8988T (cell line): ENCODE measurements at places on chromosomes 3 and 15.

GRCh38 chr3:159947220-159947619 is 41.4 kb upstream of the IL12A start:
- DNase-seq, result no peak

GRCh38 chr15:99502661-99503060 is 63.1 kb upstream of the MEF2A start:
- DNase-seq, result no peak

- DNase-seq, result no peak
These were observed 29.1 kb downstream of the SEMA3G start for GRCh38 chr3:52415800-52416199.

DNA sequence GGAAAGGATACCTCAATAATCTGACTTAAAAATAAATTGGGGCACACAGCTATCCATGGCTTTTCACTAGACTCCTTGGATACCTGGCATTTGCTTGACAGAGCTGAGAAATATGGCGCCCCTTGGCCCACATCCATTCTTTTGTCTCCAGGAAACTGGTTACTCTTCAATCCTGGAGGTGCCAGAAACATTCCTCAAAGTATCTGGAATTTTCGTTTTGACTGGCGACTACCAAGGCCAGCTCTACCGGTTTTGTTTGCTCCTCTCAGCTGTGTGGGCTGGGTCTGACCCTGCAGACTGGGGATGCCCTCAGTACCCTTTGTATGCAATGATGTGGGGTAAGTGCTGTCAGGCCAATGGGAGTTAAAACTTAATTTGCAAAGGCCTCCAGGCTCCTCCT is 27.0 kb downstream of the KATNBL1 start:
- DNase-seq, result no peak

DNA sequence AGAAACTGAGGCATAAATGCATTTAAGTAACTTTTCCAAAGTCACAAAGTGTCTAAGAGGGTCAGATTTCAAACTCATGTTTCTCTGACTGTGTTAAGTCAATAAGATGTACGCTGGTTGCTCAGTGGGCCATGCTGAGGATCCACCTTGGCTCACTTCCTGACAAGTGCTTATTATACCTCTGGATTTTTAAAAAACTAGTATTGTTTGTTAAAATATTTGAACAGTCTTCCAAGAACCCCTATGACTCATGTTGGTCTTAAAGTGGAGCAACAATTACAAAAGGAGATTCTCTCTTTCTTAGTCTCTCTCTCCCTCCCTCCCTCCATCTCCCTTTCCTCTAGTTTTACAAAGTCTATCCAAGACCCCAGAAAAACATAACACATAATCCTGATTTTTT is 1050.2 kb downstream of the AGBL1 start:
- DNase-seq, result no peak

DNA sequence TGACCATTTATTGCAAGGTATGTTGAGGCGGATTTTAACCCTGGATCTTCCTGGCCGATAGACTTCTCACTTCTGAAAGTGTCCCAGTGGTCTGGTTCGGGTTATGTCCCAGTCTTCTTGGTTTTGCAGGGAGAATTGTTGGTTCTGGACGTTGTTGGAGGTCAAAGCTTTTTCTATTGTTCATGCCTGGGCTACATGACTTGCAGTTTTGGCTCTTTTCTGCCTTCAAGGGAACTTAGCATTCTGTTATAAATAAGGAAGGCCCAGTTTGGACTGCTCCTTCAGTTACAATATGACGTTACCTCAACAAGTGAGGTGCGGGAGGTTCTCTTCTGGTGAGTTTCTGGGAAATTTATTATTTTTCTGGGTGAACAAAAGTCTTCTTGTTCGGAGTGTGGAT is 614.3 kb downstream of the DIPK2A start:
- no peak for DNase-seq

- DNase-seq, result no peak
These were observed 72.0 kb downstream of the RAD18 start for GRCh38 chr3:8891303-8891702.

- no peak for DNase-seq
These were observed 112.4 kb upstream of the PFN2 start for GRCh38 chr3:150082898-150083654.

DNA sequence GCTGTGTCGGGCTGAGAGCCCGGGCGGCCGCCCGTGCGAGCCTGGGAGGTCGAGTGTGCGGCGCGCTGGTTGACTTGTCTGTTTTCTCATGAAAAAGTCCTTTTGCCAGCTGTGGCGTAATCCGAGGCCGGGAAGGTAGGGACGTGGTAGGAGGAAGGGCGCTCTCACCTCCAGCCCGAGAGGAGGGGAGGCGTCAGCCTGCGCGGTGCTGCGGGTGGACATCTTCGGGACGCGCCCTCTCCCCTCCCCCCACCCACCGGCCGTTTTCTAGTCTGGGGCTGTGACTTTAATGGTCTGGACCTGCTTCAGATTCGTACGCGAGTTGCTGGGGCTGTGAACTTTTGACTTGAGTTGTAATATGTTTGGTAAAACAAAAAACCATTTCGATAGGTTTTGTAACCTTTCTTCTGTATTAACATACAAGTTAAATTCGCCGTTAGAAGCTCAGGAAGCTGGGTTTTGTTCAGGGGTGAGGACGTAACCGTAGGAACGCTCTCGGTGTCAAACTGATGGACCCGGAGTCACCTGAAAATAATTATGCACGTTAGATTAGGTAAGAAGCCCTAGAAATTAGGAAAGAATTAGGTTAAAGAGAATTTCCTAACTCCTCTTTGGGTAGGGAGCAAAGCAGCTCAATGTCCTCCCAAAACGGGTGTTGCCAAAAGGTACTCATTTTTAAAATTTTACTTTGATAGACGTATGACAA is 762 bp downstream of the NCK1 start:
- DNase-seq, result no peak

DNA sequence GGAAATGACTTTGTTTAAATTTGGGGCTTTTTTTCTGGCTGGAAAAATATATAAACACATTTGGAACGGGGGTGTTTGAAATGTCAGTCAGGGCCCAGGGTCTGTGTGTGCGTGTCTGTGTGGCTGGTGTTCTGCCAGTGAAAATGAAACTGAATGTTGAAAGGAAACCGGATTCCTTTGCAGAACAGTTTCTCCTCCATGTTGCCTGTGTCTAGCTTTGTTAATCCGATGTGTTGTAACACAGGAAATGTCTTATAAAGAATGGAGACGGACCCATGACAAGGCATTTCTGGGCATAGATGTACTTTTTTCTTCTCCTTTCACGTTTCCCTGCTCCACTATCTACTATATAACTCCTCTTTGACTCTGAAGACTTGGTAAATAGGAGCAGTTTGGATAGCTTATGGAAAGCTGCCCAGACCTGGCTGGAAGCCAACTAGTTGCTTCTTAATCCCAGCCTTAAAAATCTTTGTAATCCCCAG is 2.8 kb downstream of the SQOR start:
- no peak for DNase-seq

DNA sequence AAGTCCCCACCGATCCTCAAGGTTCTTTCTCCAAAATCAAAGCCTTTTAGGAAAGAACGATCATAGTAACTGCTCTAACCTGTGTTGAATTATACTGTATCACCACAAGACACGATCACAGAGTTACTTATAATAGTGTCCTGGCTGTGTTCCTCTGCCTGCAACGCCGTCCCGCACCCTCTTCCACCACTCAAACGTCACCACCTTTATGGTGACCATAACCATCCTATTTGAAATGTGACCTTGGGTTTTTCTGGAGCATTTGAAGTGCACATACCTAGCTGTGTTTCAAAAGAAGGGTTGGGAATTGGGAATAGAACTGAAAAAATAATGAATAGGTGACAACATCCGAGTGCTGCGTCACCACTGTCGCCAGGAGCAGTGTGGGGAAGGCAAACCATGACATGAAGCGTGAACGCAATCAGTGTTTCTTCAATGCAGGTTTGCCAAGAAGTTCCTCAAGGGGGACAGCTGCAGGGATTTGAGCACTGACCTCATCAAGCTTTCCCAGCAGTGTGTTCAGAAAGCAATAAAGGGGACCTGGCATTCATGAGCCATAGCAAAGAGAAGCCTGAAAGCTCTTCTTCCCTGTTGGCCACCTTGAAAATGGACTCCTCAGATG is 769 bp upstream of the SELENOS start:
- no peak for DNase-seq

DNA sequence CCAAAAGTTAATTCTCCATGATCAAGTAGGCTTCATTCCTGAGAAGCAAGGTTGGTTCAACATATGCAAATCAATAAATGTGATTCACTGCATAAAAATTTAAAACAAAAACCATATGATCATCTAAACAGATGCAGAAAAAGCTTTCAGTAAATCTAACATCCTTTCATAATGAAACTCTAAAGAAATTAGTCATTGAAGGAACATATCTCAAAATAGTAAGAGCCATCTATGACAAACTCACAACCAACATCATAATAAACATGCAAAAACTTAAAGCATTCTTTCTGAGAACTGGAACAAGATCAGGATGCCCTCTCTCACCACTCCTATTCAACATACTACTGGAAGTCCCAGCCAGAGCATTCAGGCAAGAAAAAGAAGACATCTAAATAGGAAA is 254.1 kb downstream of the AGBL1 start:
- DNase-seq, result no peak

DNA sequence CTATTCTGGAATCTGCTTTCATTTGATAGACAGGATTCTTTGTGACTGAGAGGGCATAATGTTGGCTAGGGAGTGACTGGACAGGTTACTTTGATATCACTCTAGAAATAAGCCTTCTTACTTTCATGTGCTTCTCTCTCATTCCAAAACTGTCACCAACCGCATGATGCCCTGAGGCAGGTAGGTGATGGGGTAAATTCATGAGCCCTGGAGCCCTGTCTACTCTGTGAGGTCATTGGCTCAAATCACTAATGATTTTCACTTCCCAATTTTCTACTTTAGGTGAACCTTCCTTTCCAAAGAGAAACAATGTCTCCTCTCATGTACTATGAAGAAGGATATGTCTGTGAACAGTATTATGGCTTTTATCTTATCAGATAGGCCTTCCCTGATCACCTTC is 596.7 kb downstream of the TUSC7 start:
- DNase-seq, result no peak

DNA sequence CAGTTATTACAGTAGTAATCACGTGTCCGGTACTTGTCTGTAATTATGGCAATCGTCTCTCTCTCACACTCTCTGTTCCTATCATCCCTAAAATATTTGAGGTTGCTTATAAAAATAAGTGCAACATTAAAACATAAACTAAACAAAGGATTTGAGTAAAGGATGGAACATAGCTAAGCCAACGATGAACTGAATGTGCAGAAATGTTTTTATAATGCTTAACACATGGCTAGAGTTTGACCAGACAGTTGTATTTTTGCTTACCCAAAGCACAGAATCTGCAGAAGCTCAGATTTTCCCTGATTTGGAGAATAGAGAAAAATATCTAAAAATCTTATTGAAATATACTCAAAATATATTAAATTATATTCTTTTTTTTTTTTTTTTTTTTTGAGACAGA is 1030.9 kb downstream of the NAALADL2 start:
- no peak for DNase-seq
